ENCODE measurements at places on chromosomes 12 and 14.

GRCh38 chr14:90624227-90624626 lies 192.0 kb downstream of the TTC7B start:
- no peak overlapping the region for H3K4me3 ChIP-seq
- no peaks in the 10 kb centered on the region for H3K4me1 ChIP-seq
- H3K27ac ChIP-seq, result no peak overlapping the region
- no peak for DNase-seq
- H3K27me3 ChIP-seq, result no peaks in the 10 kb centered on the region

GRCh38 chr12:1808036-1808797 lies 12.1 kb upstream of the LRTM2 start:
- no peak overlapping the region for H3K27ac ChIP-seq
- H3K36me3 ChIP-seq, result no peaks in the 10 kb centered on the region
- no peak for DNase-seq

DNA sequence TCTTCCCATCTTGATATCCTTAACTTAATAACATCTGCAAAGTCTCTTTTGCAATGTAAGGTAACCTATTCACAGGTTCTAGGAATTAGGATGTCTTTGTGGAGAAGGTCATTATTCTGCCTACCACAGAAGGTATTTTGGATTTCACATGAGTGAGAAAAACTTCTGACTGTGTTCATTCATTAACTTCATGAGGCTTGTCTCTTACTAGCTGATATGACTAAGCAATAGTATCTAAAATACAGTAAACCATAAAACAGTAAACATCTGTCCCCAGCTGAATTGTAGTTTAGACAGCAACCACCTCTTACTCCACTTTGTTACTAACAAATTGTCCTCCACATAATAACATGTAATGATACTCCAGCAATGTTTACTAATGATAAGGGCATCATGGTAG lies 198.1 kb downstream of the SEC23A start:
- no peaks in the 10 kb centered on the region for H3K4me1 ChIP-seq
- H3K4me3 ChIP-seq, result no peak overlapping the region
- no peaks in the 10 kb centered on the region for H3K36me3 ChIP-seq
- no peaks in the 10 kb centered on the region for H3K27me3 ChIP-seq
- no peak overlapping the region for H3K27ac ChIP-seq

- H3K27ac ChIP-seq, result no peak overlapping the region
- H3K27me3 ChIP-seq, result no peaks in the 10 kb centered on the region
- no peaks in the 10 kb centered on the region for H3K4me1 ChIP-seq
Measured at GRCh38 chr14:26163761-26164160, 434.1 kb downstream of the NOVA1 start.

GRCh38 chr12:10291030-10291429 lies 16.6 kb upstream of the KLRD1 start:
- H3K36me3 ChIP-seq, result no peaks in the 10 kb centered on the region
- no peaks in the 10 kb centered on the region for H3K27me3 ChIP-seq
- DNase-seq, result no peak
- H3K27ac ChIP-seq, result no peak overlapping the region
- no peaks in the 10 kb centered on the region for H3K4me1 ChIP-seq
- no peak overlapping the region for H3K4me3 ChIP-seq

DNA sequence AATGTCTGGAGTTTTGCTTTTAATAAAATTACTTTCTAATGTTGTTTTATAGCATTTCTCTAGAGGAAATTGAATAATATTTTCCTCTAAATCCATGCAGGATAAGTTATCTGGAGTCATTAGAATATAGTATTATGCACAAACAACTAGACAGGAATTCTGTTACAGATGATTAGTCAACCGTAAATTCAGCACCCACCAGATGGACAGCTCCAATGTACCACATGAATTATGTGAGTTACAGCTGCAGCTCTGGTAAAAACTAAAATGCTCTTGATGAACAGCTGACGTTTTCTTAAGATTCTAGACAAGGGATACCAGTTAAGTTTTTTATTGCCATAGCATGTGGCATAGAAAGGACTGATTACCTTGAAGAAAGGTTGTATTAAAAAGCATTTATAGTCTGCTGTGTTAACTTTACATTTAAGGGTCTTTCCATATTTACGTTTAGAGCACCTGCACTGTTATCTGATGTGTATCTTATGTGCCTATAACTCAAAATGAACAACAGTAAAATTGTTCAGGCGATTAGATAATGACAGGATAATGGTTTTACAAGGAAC lies 321.4 kb upstream of the LRFN5 start:
- H3K4me3 ChIP-seq, result no peak overlapping the region
- H3K27ac ChIP-seq, result no peak overlapping the region
- H3K27me3 ChIP-seq, result no peaks in the 10 kb centered on the region
- no peaks in the 10 kb centered on the region for H3K36me3 ChIP-seq

- no peaks in the 10 kb centered on the region for H3K4me1 ChIP-seq
- H3K36me3 ChIP-seq, result no peaks in the 10 kb centered on the region
- H3K27me3 ChIP-seq, result no peaks in the 10 kb centered on the region
Measured at GRCh38 chr14:82104013-82104412, 570.4 kb upstream of the SEL1L start.

- H3K36me3 ChIP-seq, result no peaks in the 10 kb centered on the region
- H3K27ac ChIP-seq, result no peak overlapping the region
- no peaks in the 10 kb centered on the region for H3K4me1 ChIP-seq
- H3K27me3 ChIP-seq, result no peaks in the 10 kb centered on the region
- DNase-seq, result no peak
- no peak overlapping the region for H3K4me3 ChIP-seq
Measured at GRCh38 chr12:51527966-51528365, 63.1 kb upstream of the SCN8A start.

DNA sequence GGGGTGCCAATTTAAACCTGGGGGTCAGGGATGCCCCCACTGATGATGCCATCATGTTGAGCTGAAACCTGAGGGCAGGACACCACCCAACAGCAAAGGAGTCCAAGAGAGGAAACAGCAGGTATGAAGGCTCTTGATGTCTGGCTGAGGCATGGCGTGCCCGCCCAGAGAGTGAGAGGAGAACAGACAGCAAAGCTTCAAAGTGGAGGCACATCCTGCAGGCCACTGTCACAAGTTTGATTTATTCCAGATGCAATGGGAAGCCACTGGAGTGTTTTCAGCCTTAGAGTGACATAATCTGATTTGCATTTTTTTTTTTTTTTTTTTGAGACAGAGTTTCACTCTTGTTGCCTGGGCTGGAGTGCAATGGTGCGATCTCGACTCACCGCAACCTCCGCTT lies 34.8 kb downstream of the IRF2BPL start:
- H3K4me3 ChIP-seq, result no peak overlapping the region
- H3K27me3 ChIP-seq, result no peaks in the 10 kb centered on the region
- no peaks in the 10 kb centered on the region for H3K36me3 ChIP-seq

DNA sequence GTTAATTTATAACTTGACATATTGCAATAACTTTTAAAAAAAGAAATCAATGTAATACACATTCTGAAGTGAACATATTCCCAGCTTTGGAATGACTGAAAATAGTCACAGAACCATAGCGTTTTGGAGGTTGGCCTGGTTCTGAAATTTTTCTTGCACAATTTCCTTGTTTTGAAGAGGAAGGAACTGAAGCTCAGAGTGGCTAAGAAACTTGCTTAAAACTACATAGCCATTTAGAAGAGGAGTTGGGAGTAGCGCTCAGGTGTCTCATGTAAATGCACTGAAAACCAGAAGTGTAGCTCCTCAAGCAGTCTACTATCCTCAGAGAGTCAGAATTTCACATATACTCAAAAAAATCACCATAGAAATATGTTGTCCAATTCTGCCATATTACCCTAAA lies 41.2 kb downstream of the SLC38A1 start:
- H3K4me3 ChIP-seq, result no peak overlapping the region
- H3K36me3 ChIP-seq, result peaks cover 2% of the 10 kb centered on the region
- H3K27ac ChIP-seq, result no peak overlapping the region
- no peaks in the 10 kb centered on the region for H3K27me3 ChIP-seq
- DNase-seq, result no peak

GRCh38 chr12:42386308-42386707 lies 60.3 kb downstream of the PPHLN1 start:
- H3K4me3 ChIP-seq, result no peak overlapping the region
- H3K36me3 ChIP-seq, result no peaks in the 10 kb centered on the region
- H3K4me1 ChIP-seq, result peaks cover 4% of the 10 kb centered on the region
- no peaks in the 10 kb centered on the region for H3K27me3 ChIP-seq

GRCh38 chr12:442235-442884 lies 17.4 kb upstream of the B4GALNT3 start:
- no peak overlapping the region for H3K27ac ChIP-seq
- peak; percentile 77 for DNase-seq
- H3K36me3 ChIP-seq, result peaks cover 4% of the 10 kb centered on the region
- no peak overlapping the region for H3K4me3 ChIP-seq
- no peaks in the 10 kb centered on the region for H3K27me3 ChIP-seq

- H3K27ac ChIP-seq, result no peak overlapping the region
- H3K4me1 ChIP-seq, result no peaks in the 10 kb centered on the region
- no peaks in the 10 kb centered on the region for H3K27me3 ChIP-seq
- DNase-seq, result peak; percentile 82
- no peaks in the 10 kb centered on the region for H3K36me3 ChIP-seq
Measured at GRCh38 chr12:107903341-107904061, 129.0 kb downstream of the ASCL4 start.

DNA sequence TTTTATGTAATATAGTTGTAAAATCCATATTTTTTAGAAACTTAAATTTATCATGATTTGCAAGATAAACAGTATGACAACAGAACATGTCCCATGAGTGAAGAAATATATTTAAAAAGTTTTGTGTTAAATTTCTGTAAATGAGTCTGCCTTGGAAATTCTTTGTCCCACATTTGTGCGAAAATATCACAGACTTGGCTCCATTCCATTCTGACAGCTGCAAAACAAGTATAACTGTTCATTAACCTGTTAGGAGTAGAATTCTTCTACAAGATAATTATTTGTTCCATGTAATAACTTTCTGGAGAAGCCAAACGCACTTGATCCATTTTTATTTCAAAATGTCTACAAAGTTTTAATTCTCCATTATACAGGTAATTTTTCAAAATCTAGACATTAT lies 37.9 kb downstream of the MDM1 start:
- no peaks in the 10 kb centered on the region for H3K36me3 ChIP-seq
- no peak for DNase-seq
- no peaks in the 10 kb centered on the region for H3K27me3 ChIP-seq
